Activated CD4-positive, alpha-beta T cell treated with anti-CD3 and anti-CD28 coated beads for 48 hours (primary cell): ENCODE measurements at places on chromosomes 2 and 18.

DNA sequence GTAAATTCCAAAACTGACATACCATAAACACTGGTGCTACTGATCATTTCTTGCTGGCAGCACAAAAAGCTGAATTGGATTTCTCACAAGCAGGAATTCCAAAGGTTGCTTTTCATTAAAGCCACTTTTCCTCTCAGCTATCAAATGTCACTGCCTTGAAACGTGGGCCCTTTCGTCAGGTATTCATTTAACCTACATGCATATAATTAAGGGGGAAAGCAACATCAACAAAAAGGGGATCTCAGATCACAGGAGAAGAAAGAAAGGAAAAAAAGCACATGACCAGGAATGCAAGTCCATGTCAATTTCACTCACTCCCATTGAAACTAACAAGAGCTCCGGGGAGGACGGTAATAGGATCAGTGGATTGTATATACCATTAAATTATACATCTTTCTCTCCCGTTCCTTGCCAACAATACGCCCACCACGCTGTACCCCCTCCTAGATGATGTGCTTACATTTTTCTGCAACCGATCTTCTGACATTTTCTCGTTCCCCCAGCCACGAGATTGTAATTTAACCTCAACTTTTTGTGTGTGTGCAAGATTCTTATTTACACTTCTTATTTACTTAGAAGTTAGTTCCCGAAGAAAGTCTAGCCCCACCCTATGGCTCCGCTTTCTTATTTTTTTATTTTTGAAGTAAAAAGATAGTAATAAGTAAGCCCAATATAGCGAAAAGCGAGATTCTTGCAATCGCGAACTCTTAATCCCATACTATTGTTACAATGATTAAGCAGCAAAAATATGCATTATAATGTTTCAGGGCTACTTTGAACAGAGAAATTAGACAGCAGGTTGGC lies 725 bp downstream of the FIGN start:
- no peak for DNase-seq

GRCh38 chr18:48326901-48327675 lies 82.1 kb downstream of the ZBTB7C start:
- DNase-seq = no peak

DNA sequence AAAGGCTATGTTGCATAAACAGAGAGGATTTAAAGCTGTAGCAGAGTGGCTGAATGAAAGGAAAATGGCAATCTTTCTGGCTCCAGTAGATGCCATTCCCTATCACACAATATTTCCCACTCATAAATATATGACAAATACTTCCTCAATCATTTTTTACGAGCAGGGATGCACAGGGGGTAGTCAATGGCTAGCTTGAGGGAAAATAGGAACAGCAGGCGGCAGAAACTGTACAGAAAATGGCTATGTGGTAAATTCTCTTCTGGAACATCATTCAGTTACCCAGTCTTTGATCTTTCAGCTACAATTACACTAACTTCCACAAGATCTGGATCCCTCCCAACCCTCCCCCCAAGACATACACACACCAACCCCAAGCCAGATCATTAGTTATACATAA lies 127.2 kb downstream of the OLA1 start:
- no peak for DNase-seq

- no peak for DNase-seq
Measured at GRCh38 chr2:56008661-56009431, 85.3 kb upstream of the EFEMP1 start.

GRCh38 chr2:165070076-165070475 lies 114.8 kb upstream of the SLC38A11 start:
- DNase-seq = no peak

DNA sequence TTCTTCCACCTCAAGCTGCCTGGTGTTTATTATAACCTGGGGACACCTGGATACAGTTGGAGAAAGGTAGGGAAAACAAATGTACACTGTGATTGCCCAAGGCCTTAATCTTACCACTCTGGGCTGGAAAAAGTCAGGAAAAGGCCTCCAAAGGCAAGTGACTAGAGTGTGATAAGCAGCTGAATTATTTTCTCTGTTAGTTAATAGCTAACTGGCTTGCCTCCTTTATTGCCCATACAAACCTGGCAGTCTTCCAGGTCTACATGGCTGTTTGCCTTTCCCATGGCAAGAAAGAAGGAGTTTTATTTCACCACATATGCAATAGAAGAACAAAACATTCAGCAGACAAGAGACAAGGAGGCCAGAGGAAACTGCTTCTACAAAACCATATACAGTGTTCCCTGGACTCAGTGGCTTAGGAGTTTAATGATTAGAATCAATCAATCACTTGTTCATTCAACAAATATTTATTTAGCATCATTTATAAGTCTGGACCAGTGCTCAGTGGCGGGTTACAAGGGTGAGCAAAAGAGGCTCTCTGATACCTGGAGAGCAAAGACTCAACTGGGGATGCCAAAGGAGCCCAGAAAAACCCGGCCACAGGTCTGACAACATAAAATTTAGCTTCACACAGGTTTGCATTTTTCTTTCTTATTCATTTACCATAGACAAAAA lies 27.5 kb upstream of the SUCLG1 start:
- no peak for DNase-seq

DNA sequence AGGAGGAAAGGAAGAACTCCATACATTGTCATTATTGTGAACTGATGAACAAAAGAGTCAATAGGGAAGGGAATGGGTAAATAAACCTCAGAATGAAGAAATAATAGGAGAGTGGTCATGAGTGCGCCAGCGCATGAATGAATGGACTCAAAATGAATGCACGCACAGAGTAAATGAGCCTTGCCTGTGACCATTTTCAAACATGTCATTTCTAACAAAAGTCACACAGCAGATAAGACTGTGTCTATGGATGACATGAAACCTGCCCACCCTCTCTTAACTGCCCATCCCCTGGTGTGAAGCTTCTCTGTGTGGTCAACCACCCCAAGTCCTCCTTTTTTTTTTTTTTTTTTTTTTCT lies 121.1 kb upstream of the TEX51 start:
- no peak for DNase-seq

- no peak for DNase-seq
Measured at GRCh38 chr2:159089543-159089942, 121.1 kb downstream of the TANC1 start.

- no peak for DNase-seq
Measured at GRCh38 chr2:217252181-217252580, 392.3 kb upstream of the TNP1 start.

DNA sequence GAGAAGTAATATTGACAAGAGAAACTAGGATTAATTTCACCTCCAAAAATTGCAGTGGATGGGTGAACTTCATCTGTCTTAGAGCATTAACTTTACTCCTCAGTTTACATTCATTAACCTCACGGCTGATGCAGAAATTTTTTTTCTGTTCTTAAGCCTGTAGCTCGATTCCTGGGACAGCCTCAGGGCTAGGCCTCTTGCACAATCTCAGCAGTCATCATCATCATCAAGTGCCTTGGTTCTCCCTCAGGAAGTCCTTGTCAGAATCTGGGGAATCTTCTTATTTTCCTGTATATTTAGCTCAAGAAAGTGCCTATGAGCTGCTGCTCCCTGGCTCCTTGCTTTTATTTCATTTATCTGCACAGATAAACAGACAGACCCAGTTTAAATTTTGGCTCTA lies 1272.2 kb upstream of the LRRTM1 start:
- no peak for DNase-seq

DNA sequence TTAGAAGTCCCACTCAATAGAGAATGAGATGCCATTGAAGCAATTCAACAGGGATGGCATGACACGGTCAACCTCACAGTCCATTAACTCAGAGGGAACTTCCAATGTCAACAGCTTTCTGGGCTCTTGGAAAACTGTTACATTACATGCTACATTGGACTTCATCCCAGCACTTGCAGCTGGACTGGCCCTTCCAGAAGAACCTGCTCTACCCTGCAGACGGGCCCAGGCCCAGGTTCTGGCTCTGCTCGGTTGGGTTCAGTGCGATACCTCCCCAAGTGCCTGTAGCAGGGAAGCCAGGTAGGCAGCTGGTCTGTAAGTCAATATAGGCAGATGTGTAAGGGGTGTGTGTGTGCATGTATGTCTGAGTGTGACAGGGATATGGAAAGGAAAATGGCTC lies 12.9 kb downstream of the LAMA1 start:
- no peak for DNase-seq

GRCh38 chr18:2642771-2643170 lies 12.8 kb upstream of the SMCHD1 start:
- no peak for DNase-seq

- DNase-seq = no peak
Measured at GRCh38 chr18:13311193-13311592, 92.6 kb downstream of the LDLRAD4 start.

- no peak for DNase-seq
Measured at GRCh38 chr2:54636415-54637139, 86.9 kb upstream of the EML6 start.

GRCh38 chr2:224208007-224208406 lies 168.9 kb upstream of the SERPINE2 start:
- no peak for DNase-seq

DNA sequence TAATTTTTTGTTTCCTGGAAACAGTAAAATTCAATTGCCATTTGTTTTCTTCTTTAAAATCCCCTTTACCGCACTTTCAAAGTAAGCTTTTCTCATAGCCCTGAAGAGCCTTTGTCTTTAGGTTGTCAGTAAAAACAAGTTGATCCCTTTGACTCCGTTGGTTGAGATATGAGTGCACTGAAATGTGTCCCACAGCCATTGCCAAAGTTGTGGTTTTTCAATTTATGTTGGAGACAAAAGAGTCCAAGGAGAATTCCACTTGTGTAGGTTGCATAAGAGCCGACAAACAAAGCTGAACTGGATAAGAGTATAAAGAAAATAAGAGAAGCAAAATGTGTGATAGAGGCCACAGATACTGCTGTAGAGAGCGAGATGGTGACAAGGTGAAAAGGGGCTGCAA lies 26.1 kb upstream of the HNMT start:
- DNase-seq = no peak

- no peak for DNase-seq
Measured at GRCh38 chr2:1915196-1915595, 170.9 kb upstream of the PXDN start.

DNA sequence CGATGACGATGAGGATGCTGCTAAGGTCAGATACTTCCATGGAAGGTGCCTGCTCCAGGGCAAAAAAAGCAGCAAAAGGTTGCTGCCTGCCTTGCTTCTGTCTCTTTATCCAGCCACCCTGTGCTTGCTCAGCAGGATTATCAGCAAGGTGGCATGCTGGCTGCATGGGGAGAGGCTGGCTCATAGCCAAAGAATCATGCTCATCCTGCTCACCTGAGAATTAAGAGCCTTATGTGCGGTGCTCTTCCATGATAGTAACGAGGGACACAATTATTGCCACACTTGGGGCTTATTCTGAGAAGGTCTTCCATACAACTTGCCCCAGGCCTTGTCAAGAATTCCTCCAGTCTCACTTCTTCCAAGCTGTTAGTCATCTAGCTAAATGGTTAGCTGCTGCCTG lies 60.4 kb upstream of the SEC11C start:
- no peak for DNase-seq

GRCh38 chr2:230226051-230226551 lies 565 bp downstream of the SP140 start:
- no peak for DNase-seq

DNA sequence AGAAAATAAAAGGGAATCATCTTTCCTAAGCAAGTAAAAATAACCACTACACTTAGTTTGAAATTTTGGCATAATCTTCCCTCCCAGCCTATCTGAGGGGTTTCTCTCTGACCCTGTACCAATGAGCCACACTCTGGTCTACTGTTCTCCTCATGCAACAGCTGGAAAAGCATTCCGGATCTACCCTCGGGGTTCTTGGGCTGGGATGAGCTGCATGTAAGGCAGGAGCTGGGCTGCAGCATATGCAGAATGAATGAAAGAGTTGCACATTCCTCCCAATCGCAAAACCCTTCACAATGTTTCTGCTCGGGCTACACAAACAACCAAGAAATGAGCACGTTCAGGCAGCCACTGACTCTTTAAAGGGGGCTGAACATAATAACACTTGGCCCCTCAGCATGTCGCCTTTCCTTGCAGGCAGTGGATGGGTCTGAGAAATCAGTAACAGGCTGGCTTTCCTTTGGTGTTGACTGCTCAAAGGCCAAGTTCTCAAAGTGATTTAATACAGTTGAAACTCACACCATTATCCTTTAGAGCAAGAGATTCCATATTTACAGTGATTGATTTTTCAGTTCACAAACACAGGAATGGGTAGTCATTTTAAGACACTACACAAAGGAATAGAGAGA lies 180.4 kb upstream of the ZFP36L2 start:
- no peak for DNase-seq

- DNase-seq = peak; percentile 18
Measured at GRCh38 chr2:121074293-121074932, 210.6 kb downstream of the TFCP2L1 start.

- DNase-seq = no peak
Measured at GRCh38 chr2:207782238-207783030, 12.7 kb upstream of the FZD5 start.

DNA sequence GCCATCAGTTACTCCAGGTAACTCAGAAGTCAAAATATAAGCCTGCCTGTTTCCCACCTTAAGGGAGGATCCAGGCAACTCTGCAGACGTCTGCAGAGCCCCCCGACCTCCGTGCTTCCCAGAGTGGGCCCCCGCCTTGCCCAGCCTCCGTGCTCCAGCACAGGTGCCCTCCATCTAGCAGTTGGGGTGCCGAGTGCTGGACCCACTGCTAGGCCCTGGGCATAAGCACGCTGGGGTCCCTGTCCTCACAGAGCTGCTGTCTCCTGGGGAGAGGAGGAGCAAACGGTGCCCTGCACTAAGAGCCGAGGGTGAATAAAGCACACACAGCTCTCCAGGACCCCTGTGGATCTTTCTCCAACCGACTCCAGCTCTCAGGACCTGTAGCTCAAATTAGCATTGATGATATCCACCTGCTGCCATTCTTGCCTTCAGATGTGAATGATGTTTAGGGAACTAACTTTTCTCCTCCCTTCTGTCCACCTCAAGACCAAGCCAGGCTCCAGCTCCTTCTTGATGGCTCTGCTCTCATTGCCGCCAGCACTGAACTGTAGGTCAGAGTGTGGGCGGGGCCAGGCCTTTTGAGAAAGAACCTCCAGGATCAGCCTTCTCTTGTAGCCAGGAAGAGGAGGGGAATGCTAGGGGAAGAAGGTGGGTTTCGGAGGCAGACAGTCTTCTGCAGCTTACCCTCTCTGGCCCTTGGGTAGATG lies 121.2 kb downstream of the SMAD7 start:
- no peak for DNase-seq

DNA sequence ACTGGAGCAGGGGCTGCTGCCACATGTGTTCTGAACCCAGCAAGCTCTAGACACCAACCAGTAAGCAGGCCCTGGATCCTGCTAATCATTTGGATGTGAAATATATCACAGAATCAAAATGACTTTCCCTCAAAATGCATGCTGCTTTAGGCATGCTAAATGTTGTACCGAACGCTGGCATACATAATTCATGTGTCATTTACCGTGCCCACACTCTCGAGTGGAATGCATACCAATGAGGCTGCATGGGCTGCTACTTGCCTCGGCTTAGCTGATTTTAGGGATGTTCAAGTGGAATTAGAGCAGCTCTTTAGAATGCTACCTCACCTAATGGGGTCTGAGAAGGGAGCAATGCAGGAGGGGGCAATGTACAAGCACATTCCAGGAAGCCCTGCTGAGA lies 509.6 kb upstream of the RAB6C start:
- DNase-seq = no peak
